CD4-positive, alpha-beta T cell treated with Interleukin-15 for 4 hours (primary cell): ENCODE measurements at places on chromosomes 2 and 18.

DNA sequence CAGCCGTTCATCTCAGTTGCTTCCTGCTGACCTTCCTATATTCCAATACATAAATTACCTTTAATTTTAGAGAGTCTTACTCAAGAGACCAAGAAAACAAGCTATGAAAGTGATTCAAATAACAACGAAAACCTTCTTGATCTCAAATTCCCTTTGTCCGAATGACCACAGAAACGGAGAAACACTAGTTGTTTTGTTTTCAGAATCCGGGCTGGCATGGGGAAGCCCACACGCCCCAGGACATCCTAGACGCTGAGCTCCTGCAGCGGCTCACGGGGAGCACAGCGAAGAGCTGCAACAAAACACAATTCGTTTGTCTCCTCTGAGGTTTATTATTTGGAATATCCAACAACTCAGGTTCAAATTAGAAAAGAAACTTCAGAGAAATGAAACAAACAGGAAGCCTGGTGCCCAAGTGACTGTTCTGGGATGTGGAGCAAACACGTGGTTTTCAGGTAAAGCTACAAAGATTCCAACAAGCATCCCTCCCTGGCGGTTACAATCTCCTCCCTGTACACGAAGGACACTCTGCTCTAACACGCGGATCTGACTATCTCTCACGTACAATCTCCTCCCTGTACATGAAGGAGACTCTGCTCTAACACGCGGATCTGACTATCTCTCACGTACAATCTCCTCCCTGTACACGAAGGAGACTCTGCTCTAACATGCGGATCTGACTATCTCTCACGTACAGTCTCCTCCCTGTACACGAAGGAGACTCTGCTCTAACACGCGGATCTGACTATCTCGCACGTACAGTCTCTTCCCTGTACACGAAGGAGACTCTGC, 237.5 kb downstream of the TWIST2 start:
- no peak for DNase-seq

- no peak for DNase-seq
Observed at GRCh38 chr18:37483221-37483971, 82.2 kb downstream of the CELF4 start.

- DNase-seq, result no peak
Observed at GRCh38 chr2:26326514-26326913, 19.4 kb upstream of the SELENOI start.

DNA sequence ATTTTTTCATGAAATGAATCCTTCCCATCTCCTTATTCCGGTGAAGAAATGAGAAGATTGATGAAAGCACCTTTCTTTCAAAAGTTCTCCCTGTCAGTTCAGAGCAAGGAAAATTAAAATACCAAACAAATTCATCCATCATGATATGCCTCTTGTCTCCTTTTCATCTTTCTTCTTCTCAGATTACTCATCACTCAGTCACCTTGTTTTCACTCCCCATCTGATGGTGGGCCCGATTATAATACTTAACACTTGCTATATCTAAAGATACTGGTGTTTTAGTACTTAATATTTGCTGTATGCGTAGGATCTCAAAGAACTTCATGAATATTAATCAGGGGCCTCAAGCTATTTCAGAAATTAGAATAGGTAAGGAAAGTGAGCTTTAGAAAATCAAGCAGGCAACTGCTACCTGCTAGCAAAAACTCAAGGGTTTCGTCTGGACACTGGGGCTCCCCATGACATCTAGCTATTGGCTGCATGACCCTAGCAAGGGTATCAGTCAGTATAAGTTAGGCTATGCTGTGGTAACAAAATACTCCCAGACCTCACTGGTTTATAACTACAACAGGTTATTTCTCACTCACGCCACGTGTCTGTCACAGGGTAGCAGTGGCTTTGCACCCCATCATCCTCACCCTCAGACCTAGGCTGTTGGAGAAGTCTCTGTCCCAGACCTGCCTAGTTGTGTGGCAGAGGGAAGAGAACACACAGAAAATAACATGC, 39.0 kb upstream of the RNF152 start:
- DNase-seq, result no peak

DNA sequence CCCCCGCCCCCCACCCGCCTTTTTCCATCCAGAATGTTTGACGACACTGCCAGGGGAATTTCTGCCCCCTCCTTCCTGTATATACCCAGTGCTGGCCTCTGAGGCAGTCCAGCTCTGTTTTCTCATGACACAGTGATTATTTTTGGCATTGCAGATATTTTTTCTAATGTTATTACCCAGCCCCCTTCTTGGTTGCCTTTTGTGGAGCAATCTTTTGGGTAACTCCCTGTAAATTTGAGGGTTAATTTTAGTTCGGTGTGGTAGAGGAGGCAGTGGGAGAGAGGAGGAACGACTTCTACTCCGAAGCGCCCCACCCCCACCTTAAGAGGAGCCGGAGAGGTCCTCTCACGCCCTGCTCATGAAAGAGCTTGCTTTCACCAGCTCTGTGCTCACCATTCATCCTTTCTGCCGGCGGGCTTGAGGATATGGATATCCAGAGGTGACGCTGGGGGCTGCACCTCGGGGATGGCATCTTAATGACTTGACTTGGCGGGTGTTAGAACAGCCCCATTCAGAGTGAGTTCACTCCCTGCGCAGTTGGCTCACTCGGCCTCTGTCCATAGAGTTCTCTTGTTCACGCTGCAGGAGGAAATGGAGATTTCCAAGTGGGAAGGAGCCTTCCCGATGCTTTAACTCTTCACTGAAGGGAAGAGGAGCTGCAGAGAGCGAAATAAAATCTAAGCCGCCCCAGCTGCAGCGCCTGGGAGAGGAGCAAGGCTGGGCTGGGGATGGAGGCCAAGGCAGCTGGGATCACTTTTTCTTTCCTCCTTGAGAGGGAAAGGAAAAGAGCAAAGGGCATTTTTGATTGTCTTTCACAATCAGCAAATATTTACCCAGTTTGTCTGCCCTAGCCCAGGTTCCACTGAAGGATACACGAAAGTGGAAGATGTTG, 38.4 kb downstream of the EPAS1 start:
- DNase-seq, result no peak

- no peak for DNase-seq
Observed at GRCh38 chr18:50117863-50118262, 77.1 kb downstream of the MYO5B start.

DNA sequence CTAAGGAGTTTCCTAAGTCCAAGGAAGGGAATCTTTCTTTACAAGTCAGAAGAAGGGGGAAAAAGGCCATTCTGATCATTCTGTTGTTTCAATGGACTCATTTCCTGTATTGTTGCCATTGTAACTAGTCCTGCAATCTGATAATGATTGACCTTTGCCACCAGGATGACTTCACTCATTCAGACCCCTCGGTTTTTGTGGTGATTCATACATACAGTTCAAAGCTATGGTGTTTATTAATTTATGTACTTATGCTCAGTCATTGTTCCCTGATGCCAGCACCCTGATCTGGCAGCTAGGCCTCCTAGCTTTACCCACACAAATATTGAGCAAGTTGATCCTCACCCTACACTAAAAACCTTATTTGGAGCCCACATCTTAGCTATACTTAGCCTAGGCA, 57.6 kb upstream of the ZNF519 start:
- no peak for DNase-seq

GRCh38 chr2:231503766-231504165, 26.5 kb downstream of the NMUR1 start:
- no peak for DNase-seq

- no peak for DNase-seq
Observed at GRCh38 chr2:190271783-190272456, 47.7 kb downstream of the HIBCH start.

DNA sequence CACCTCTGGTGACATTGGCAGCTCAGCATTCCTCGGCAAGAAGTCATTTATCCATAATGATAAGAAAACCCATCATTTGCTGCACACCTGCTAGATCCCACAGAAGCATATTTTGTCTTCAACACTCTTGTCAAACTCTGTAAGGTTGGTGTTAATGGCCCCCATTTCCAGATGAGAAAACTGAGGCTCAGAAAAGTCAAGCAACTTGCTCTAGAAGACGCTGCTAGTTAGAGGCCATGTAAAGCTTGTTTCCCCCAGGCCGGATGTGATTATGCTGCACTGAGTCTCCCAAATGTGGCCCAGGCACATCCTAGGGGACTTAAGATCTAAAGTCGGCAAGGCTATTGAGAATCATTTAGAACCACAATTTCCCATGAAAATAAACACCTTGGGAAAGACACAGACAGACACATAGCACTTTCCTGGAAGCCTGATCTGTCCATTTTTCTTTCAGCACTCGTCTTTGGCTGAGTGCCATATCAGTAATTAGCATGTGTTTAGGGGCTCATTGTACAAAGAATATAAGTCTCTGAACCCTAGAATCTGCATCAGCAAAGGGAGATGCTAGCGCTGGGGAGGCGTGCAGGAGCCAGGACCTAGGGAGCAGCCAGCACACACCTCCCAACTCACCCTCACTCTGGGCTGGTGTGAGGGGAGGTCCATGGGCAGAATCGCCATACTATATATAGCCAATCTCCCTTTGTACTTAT, 39.3 kb downstream of the C1QL2 start:
- DNase-seq, result no peak

DNA sequence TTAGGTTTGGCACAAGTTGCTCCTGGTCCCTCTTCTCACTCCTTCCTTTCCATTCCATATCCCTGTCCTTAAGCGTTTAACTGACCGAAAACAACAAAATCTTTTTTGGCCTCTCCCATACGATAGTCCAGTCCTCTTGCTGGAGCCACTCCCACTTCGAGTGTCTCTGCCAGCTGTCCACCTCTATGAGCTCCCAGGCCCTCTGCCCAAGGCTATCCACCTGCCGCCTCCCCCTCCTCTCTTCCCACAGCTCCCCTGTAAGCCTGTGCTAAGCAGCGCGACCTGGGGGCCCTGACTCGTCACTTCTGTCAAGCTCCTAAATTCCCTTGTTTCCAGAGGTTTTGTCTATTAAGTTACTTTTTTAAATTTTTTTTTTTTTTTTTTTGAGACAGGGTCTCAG, 47.0 kb upstream of the FOSL2 start:
- no peak for DNase-seq

- no peak for DNase-seq
Observed at GRCh38 chr18:46282177-46282570, 178.0 kb downstream of the HAUS1 start.

DNA sequence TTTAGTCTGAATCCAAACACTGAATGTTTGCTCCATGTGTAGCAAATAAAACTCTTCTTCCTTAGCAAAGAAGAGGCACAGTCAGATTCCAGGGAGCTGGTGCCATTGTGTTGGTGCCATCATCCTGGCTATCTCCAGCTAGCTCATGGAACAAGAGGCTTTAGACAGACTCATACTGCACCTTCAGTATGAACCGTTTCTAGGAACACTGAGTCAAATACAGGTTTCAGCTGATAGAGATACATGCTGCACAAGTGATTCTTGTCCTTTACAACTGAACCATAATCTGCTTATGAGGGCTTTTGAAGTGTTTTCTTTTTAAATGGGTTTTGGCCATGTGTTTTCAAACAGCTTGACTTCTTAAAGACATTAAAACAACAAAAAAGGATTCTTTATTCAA, 57.9 kb downstream of the DYNC1I2 start:
- DNase-seq, result no peak

GRCh38 chr2:33205693-33206434, 259.1 kb downstream of the LTBP1 start:
- DNase-seq, result no peak

DNA sequence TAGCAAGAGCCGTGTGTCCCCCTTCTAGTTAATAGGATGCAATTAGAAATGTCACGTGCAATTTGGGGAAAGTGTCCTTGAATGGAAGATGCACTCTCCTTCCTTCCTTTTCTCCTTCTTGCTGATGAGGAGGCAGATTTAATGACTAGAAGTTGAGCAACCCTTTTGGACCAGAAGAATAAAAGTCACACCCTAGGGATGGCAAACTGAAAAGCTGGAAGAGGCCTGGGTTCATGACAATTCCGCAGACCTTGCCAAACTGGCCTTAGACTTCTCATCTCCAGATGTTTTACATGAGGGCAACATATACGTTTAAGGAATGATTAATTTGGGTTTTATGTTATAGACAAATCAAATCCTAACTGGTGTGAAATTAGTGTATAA, 38.6 kb upstream of the NCOA1 start:
- no peak for DNase-seq

GRCh38 chr2:63041592-63041991, 9.0 kb upstream of the OTX1 start:
- DNase-seq, result no peak

DNA sequence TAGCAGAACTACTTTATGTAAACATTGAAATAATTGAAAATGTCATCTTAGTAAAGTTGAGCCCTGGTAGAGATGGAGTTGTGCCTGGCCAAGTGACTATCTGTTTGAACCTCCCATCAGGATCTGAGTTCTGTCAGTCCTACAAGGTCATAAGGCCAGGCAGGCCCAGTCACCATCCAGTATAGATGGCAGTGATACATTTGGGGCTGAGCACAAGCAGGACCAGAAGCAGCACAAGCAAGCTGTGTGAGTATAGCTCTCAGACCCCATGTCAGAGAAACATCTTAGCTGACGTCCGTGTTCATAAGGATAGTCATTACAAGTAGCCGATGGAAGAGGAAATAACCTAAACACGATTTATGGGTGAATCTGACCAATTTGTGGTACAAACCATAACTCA, 44.5 kb upstream of the RBMS1 start:
- DNase-seq, result no peak

- DNase-seq, result no peak
Observed at GRCh38 chr2:236689981-236690380, 120.4 kb downstream of the ACKR3 start.

- no peak for DNase-seq
Observed at GRCh38 chr2:120561379-120562035, 174.2 kb upstream of the GLI2 start.

DNA sequence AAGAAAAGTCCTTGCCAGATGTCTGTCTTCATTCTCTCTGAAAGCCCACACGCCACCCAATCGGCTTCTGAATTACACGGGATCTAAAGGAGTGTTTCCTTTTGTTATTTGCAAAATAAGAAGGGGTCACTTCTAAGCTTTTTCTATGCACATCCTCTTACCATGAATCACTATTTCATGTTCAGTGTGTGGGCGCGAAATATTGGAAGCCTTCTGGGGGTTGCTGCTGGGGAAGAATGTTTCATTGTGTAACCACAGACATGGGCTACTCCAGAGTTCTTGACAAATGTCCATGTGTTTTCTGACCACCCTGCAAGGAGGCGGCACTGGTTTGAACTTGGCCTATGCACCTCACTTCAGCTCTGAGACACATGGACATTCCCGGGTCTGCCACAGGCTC, 133.6 kb upstream of the APCDD1 start:
- DNase-seq, result no peak

DNA sequence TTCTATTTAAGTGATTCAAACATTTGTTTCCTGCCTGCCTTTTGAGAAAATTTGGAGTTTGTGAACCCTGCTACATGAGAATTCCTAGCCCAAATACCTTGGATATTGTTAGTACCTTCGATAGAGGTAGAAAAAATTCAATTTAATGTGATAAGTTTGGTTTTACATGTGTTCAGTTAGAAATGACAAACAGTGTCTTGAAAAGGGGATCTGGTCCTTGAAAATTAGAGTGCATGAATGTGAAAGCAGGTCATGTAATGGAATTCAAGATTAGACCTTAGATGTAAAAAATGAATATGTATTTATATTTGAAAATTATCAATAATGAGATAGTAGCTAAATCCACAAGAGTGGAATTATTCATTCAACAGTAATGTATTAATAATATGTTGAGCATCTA, 70.5 kb downstream of the PIK3C3 start:
- no peak for DNase-seq
